Small intestine (tissue), 16 donors: ENCODE measurements at places on chromosomes 12 and 14.
A peak's percentile ranks its signal among the peaks of the same experiment; 100 is the strongest.

DNA sequence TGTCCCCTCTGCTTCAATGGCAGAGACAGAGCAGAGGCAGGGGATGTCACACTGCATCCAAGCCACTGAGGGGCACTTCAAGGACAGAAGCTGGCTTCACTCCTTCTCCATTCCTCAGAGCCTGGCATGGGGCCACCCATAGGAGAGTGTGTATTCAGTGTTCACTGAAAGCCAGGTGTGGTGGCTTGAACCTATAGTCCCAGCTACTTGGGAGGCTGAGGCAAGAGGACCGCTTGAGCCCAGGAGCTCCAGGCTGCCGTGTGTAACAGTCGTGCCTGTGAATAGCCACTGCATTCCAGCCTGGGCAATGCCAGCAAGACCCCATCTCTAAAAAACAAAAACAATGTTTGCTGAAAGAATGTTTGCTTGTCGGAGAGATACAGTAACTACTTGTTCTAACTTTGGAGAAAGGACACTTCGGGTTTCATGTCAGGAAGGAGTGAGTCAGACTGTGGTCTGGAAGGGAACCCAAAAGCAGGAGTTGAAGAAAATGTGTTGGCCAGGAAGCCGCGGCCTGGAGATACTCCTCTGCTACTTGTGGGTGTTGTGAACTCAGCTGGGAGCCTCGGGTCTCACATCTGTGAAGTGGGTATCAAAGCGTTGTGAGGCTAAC, 43.4 kb downstream of the ELK3 start:
- DNase-seq, result no peak

- DNase-seq, result no peak
These were observed 4.6 kb upstream of the RARG start for GRCh38 chr12:53236443-53237111.

DNA sequence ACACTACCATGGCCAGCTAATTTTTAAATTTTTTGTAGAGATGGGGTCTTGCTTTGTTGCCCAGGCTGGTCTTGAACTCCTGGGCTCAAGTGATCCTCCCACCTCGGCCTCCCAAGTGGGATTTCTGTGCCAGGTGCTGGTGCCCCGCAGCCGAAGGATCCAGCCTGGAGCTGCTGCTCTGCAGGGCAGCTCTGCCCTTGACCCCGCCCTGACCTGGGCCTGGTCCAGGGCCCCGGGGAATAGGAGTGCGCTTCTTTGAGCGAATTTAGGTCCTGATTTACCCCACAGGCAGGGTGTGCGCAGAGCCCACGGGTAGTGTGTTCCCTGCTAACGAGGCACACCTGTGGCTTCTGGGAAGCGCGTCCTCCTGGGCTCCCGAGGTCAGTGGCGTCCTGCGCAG, 15.2 kb downstream of the ACADS start:
- no peak for DNase-seq

DNA sequence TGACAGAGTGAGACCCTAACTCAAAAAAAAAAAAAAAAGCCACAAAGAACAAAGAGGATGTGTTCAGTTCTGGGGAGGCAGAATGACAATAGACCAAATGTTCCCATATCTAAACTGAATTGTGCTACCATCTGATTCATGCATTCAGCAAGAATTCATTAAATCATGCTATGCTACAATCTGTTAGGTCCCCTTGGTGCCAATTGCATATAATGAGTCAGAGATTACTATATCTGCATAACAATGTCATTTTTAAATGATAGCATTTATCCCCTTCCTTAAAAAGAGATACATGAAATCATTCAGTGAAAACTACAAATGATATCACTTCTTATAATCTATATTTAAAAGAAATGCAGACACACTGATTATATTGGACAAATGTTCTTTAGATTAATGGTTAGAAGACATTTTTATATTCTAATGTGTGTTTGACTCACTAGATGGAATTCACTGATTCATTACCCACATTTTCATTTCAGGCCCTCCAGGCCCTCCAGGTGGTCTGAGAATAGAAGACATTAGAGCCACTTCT, 207.6 kb upstream of the PDZRN4 start:
- DNase-seq, result no peak

- no peak for DNase-seq
These were observed 121.9 kb downstream of the PDE3A start for GRCh38 chr12:20490213-20490612.

DNA sequence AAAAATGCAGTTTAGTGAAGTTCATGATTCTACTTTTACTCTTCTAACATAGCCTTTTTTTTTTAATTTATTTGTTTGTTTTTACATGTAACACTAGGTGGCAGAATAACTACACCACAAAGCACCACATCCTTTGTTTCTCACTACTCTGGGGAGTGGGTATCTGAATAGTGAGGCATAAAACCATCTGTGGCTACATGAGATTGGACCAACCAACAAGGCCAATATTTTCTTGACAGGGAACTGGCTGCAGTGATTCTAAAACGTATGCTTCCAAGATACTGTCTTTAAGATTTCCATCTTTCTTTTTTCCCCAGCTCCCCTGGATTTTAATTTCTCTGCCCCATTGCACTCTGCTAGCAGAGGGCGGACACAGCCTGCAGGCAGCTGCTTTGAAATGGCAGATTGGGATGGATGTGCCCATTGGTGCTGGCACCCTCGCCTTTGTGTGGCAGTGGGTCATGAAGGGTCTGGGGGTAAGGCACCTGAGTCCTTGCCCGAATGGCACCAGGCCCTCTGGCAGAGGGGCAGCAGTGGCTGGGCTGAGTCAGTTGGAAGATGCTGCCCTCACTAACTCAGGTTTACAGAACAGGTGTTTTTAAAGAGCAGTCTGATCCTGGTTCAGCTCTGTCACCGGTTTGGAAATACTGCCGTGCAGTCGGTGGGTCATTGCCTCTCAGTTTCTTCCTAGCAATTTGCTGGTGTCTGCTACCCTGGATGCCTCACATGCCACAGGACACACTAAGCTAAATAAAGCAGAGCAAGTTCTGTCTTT, 429.1 kb downstream of the RAD51B start:
- DNase-seq, result peak; percentile 59

DNA sequence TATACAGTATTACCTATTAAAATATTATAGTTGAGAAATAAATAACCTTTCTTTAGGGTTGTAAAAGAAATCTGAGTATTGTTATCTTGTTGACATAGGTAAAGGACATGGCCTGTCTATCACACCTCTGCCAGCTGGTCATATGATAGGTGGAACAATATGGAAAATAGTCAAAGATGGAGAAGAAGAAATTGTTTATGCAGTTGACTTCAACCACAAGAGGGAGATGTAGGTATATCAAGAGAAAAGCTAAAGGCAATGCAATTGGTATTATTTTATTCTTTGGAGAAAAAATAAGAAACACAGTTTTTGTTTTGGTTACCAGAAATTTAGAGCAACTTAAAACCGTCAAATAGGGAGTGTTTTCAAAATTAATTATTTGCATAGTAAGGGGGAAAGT, 13.5 kb downstream of the CPSF2 start:
- DNase-seq, result peak; percentile 44

DNA sequence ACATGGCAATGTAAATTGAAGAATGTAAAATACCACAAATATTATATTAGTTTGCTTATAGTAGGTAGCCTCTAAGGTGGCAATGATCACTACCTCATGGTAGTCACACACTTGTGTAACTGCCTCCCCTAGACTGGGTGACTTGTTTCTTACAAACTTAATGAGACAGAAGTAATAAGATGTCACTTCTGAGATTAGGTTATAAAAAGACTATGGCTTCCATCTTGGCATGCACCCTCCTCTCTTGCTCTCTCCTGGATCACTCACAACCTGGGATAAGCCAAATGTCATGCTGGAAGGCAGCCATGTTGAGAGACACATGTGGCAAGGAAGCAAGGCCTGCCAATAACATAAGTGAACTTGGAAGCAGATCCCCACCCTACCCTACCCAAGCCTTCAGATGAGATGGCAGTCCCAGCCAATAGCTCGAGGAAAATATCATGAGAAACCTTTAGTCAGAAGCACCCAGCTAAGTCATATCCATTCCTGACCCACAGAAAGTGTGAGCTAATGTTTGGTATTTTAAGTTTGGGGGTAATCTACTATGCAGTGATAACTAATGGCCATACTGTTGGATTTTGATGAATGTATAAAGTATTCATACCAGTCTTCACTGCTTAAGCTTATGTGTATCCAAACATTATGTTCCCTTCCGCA, 43.3 kb downstream of the PPP1R12A start:
- DNase-seq, result no peak

DNA sequence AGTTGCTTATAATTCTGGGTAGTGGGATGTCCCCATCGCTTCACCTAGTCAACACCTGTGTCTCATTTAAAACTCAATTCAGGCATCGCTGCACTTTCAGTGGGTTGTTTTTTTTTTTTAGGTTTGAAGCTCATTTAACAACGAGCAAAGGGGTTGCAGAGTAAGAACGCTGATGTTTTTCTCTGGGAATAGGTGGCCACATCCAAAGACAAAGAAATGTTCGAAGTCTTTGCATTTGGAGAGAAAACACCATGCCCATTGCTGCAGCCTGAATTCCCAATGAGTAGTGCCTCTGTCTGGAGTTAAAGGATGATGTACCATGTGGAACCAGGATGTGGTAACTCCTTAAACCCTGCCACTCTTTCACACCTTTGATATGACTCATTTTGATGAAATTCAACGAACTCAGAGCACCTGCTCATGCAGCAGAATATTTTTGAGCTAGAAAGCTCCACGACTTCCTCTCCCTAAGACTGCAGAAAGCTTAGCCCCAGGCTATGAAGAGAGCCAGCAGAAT, 35.1 kb upstream of the BATF start:
- peak; percentile 22 for DNase-seq

- peak; percentile 16 for DNase-seq
These were observed 795 bp upstream of the ACOT2 start for GRCh38 chr14:73567951-73568885.

GRCh38 chr12:50453872-50454271, 50.9 kb upstream of the DIP2B start:
- no peak for DNase-seq

DNA sequence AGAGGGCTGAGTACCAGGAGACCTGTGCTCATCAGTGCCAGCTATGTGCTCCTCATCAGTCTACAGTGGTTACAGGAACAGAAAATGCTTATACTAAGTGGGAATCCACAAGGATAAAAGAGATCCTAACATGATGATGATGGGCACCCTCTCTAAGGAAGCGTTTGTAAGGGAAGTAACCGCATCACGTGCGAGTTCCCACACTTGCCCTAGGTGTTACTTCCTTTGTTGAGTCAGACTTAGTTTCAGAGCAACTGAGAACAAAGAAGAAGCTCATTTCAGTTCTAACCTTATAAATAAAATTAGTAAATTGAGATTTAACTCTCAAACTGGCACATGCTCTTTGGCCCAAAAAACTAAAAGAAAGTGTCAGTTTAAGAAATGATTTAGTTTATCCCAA, 956.4 kb upstream of the TMEM132C start:
- no peak for DNase-seq
